Neural progenitor cell (in vitro differentiated cells): ENCODE measurements at places on chromosomes 11 and 22. TPM values are rescaled to one million over a fixed set of nuclear protein-coding genes. Genes with fewer than 3 reads are reported as not detected.

MMP27 gene
- not detected in 2 replicates for total RNA-seq

TCN1 gene
- total RNA-seq: not detected in 2 replicates

RAG1 gene
- total RNA-seq: 0.62 and 0.84 TPM in 2 replicates

NCF4 gene
- total RNA-seq: not detected in 2 replicates

AGBL2 gene
- 2.5 and 3.7 TPM in 2 replicates for total RNA-seq

CARD16 gene
- not detected in 2 replicates for total RNA-seq

OR8D4 gene
- not detected in 2 replicates for total RNA-seq

GLB1L2 gene
- 2.0 and 5.5 TPM in 2 replicates for total RNA-seq

APOBEC3C gene
- total RNA-seq: 3.0 and 4.6 TPM in 2 replicates

PICK1 gene
- total RNA-seq: 10.7 and 31.8 TPM in 2 replicates

MYBPC3 gene
- 0.06 and 0.12 TPM in 2 replicates for total RNA-seq

NXPE1 gene
- not detected in 2 replicates for total RNA-seq

ENTHD1 gene
- not detected in 2 replicates for total RNA-seq

PRG2 gene
- total RNA-seq: not detected in 2 replicates

IFITM10 gene
- total RNA-seq: 0.34 TPM in 1 of 2 replicates, not detected in the other

TAGLN gene
- 24.5 and 34.0 TPM in 2 replicates for total RNA-seq

CREB3L1 gene
- total RNA-seq: 0.43 and 1.7 TPM in 2 replicates

LAYN gene
- 0.26 and 0.37 TPM in 2 replicates for total RNA-seq

OR10A2 gene
- not detected in 2 replicates for total RNA-seq

LRRC32 gene
- total RNA-seq: 0.21 and 1.1 TPM in 2 replicates

DMC1 gene
- total RNA-seq: 20.0 and 22.8 TPM in 2 replicates

AIFM3 gene
- 4.3 and 12.0 TPM in 2 replicates for total RNA-seq

NEFH gene
- total RNA-seq: 0.31 and 0.43 TPM in 2 replicates

HDHD5 gene
- 39.7 and 80.3 TPM in 2 replicates for total RNA-seq

GLYATL1B gene
- total RNA-seq: not detected in 2 replicates

ZNF202 gene
- 15.5 and 16.4 TPM in 2 replicates for total RNA-seq

FAM83F gene
- 0.09 and 0.56 TPM in 2 replicates for total RNA-seq

OR8G5 gene
- total RNA-seq: not detected in 2 replicates

CAPN5 gene
- total RNA-seq: 7.4 and 9.6 TPM in 2 replicates

C1QTNF5 gene
- total RNA-seq: 0.90 and 3.4 TPM in 2 replicates

STARD10 gene
- 13.0 and 17.7 TPM in 2 replicates for total RNA-seq

MUC2 gene
- total RNA-seq: not detected in 2 replicates

PKNOX2 gene
- total RNA-seq: 4.3 and 7.2 TPM in 2 replicates

GLYAT gene
- total RNA-seq: not detected in 2 replicates

ZNF280A gene
- 2.4 and 3.7 TPM in 2 replicates for total RNA-seq
